ENCODE measurements at places on chromosomes 5 and 9.

DNA sequence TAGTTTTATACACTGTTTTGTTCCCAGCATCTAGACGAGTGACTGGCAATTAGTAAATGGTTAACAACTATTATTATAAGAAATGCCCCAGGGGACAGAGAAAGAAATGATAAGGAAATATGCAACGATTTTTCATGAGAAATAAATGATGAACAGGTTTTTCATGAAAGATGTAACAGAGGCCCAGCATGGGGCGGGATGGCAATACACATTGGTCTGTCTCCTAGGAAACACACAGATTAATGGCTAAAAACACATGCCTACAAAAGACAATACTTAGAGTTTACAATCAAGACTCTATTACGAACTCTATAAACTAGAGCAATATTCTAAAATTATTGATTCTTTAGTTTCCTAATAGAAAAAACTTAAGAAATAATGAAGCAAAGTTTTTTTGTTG, 441.5 kb upstream of the CDH9 start:
- DNase-seq, result no peak

DNA sequence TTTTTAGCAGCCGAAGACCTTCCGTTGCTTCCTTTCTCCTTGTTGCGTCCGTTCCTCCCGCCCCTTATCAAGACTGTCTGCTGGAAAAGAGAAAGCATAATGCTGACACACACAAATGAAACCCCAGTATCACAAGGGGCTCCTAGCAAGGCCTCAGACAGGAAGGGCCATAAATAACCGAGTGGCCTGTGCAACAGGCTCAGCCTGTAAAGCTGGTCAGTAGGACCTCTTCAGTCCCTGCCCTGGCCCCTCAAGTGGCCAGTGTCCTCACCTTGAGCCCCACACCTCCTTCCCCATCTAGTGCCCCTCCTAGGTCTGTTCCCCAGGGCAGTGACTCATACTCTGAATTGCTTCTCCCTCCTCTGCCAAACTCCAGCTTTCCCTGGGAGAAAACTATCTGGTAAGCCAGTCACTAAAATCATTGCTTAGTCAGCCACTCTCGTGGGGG, 174.6 kb upstream of the IL12B start:
- no peak for DNase-seq

DNA sequence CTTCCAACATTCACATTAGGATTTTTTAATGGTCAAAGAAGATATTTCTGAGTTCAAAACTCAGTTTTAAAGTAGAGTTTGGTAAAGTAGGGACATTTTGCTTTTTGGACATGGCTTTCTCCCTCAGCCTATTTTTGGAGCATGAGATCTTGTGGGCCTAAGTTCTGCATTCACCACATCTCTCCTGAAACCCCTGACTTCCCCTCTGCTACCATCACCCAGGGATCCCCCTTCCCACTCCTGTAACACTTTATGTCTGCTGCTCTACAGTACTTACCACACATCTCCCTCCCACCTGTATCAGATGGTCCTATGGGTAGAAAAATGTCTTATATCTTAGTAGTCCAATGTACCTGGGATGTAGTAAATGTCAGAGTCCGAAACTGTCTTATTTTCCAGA, 48.2 kb upstream of the JAK2 start:
- DNase-seq, result no peak

- peak; percentile 66 for DNase-seq
These were observed 1.3 kb upstream of the ABCA2 start for GRCh38 chr9:137029058-137029936.

DNA sequence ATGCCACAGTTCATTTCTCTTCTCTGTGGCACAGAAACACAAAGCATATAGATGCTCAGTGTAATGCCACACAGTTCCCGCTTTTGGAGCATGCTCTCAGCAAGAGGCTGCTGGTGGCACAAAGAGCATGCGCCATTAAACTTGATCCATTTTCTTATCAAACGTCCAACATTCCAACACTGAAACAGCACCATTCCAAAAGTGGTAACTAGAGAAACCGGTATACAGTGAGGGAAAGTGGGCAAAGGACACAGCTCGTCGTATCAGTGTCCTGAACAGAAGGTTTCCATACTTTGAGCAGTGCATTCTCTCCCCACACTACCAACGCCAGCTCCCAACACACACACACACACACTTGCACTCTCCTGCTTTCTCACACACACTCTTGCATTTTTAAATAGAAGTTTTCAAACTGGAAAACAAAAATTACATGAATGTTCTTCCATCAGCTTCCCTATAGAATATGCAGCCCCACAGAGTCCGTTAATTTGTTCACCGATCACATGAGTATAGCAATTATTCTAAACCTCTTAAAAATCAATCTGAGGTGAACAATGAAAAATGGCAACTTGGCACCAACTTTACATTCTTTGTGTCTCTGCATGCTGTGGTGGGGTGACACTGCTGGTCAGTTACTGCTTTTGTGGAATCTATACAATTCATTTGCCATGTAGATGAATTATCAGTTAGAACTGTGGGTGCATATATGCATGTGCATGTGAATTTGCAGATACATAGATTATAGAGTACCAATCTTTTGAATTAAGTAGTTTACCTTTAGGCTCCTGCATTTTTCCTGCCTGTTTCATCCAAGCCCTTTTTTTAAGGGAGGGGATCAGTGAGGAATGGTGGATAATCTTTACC, 5.7 kb downstream of the NFIB start:
- no peak for DNase-seq

DNA sequence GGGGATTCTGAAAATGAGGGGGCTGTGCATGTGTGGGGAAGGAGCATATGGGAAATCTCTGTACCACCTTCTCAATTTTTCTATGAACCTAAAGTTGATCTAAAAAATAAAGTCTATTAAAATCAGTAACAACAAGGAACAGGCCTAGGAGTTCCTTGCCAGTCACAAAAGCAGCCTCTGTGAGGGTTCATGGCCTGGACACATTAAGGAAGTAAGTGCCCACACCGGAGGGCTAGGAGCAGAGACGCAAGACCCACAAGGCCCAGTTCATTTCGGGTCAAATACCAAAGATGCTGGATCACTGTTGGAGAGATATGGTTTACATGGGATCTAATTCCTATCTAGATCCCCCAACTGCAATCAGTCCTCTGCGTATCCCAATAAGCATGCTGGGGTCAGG, 88.4 kb downstream of the SEMA4D start:
- DNase-seq, result no peak

GRCh38 chr9:128117613-128118471, 9.7 kb downstream of the PTGES2 start:
- peak; percentile 96 for DNase-seq
